ENCODE measurements at places on chromosomes 1 and 21.
A peak's percentile ranks its signal among the peaks of the same experiment; 100 is the strongest.

DNA sequence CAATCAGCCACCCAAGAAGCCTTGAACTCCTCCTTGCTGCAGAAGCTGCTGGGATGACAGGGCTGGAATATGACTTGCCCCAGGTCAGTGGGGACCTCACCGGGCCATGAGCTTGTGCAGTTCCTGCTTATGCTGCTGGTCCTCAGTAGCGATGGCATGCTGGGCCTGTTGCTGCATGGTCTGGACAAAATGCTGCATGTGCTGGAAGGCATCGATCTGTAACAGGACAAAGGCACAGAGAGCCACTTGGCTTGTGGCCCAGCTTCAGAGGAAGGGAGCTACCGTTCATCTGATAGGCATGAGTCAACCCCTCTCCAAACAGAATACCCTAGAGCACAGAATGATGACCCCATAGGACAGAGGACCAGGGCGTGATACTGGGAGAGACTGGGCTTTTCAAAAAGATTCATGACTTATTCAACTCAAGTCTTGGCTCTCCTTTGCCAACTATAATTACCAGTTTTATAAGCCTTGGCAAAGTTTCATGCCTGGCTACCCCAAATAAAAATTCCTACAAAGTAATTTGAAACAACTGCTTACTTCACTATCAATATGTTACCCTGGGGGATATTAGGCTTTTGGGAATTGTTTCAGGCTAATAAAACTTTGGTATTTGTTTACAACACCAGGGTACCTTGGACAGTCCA is 34.7 kb upstream of the EXOSC10 start:
- peak; percentile 49 for DNase-seq

GRCh38 chr1:7407980-7408770 is 362.9 kb upstream of the VAMP3 start:
- no peak for DNase-seq

DNA sequence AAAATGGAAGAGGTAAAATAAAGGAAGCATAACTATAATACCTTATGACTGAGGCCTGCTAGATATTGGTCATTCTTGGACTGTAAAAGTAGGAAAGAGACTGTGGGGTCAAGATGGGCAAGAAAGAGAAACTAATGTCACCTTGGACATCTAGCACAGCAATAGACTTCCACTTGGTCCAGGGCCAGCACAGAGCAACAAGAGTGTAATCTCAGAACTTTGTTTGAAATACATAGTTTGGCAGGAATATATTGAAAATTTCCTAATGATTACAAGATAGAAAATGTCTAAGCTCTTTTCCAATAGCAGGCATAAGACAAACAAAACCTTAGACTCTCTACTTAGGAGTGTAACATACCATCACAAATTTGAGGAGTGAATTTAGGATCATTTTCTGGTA is 4.6 kb downstream of the LRRC8C start:
- DNase-seq: no peak

DNA sequence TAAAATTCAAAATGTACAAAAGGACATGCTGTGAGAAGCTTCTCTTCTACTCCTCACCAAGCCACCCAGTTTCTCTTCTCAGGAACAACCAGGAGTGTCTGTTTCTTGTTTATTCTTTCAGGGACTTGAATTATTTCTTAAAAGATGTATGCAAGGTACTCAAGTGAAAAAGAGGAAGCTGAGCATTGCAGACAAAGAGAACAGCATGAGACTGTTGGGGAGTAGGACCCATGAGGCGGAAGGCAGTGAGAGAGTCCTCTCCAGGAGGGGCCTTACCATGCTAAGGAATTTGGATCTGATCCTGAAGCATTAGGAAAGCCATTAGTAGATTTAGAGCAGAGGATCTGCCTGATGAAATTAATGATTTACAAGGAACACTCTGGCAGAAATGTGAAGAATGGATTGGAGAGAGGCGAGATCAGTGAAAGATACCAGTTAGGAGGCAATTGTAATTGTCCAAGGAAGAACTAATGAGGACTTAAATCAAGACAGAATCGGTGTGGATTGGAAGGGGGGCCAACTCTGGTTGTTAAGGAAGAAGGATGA is 14.7 kb upstream of the SSX2IP start:
- DNase-seq: no peak

DNA sequence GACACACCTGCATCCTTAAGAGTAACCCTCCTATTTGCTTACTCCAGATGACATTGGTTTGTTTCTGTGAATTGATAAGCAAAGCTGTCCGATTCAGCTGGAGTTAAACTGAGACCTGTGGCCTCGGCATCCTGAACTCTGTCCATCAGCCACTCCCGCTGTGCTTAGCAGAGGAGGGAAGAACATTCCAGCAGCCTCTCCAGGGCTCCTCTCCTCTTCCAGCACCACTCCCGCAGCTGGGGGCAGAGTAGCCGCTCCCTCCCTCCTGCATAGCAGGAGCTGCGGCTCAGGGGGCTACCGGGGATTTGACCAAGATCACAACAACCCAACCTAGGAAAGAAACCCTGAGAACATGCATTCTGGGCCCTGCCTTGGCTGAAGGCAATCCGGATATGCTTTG is 8.8 kb downstream of the LRRC38 start:
- no peak for DNase-seq

DNA sequence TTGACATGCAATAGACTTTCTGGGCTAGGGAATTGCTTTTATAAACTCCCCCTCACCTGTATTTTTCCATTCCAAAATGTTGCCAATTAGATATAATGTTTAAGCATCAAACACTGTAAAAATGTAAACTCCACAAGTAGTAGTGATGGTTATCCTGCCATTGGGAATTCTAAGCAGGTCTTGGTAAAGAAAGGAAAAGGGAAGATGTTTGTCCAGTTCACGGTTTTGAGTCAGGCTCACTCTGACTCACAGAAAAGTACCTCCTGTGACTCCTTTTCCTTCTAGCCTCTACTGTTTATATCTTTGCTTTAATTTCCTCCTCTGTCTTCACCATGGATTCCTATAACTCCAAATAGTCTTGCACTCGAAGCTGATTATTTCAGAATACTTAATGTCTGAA is 19.0 kb upstream of the PTPN14 start:
- peak; percentile 72 for DNase-seq

- peak; percentile 70 for DNase-seq
These were observed 9.3 kb downstream of the SLAMF7 start for GRCh38 chr1:160748181-160748877.

GRCh38 chr1:44805311-44806024 is 1.7 kb downstream of the DYNLT4 start:
- no peak for DNase-seq

- peak; percentile 90 for DNase-seq
These were observed 6.1 kb upstream of the IGFN1 start for GRCh38 chr1:201184307-201185122.

- no peak for DNase-seq
These were observed 44.3 kb upstream of the TENT5C start for GRCh38 chr1:117561551-117561950.

- DNase-seq: no peak
These were observed 132.7 kb upstream of the SERTAD4 start for GRCh38 chr1:210099921-210100320.
